Type B pancreatic cell (in vitro differentiated cells): ENCODE measurements at places on chromosomes 13 and 19. TPM values are rescaled to one million over a fixed set of nuclear protein-coding genes. Genes with fewer than 3 reads are reported as not detected.

- peak overlapping the region; percentile 85 for H3K4me3 ChIP-seq
- H3K36me3 ChIP-seq, result peaks cover 3% of the 10 kb centered on the region
- no peaks in the 10 kb centered on the region for H3K27me3 ChIP-seq
- no peak for DNase-seq
- H3K4me1 ChIP-seq, result peaks cover 5% of the 10 kb centered on the region
These were observed 698 bp downstream of the KANK2 start for GRCh38 chr19:11196406-11197287.

- peak overlapping the region; percentile 59 for H3K4me3 ChIP-seq
- peak overlapping the region; percentile 41 for H3K27ac ChIP-seq
- no peaks in the 10 kb centered on the region for H3K4me1 ChIP-seq
- DNase-seq, result no peak
These were observed 1.6 kb upstream of the KLK10 start for GRCh38 chr19:51020988-51021651.

DNA sequence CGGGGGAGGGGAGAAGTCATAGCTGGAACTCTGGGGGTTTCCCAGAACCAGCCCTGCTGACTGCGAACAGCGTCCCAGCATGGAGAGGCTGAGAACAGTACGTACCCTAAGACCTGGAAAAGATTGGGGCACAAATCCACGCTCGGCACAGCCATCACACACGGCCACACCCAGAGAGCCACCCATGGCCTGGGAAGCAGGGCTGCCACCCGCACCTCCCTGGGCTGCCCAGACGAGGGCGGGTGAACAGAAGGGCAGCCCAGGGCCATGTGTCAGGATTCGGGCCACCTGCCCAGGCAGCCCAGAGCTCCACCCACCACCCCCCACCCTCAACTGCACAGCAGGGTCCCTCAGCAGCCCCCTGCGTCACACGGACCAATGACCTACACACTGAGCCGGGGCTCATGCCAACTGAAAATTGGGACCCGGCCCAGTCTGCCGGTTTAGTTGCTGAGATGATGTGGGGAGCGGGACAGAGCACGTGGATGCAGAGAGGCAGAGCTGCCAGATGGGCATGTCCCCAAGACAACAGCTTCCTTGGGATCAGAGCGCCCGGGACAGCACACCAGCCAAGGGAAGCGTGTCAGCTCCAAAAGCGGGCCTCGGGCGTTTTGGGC, 8.5 kb downstream of the UBXN6 start:
- no peak for DNase-seq
- no peaks in the 10 kb centered on the region for H3K36me3 ChIP-seq
- H3K27me3 ChIP-seq, result no peaks in the 10 kb centered on the region
- no peak overlapping the region for H3K4me3 ChIP-seq
- no peaks in the 10 kb centered on the region for H3K4me1 ChIP-seq
- H3K27ac ChIP-seq, result no peak overlapping the region

The CKM gene
- 0.24 and 1.4 TPM in 2 replicates for total RNA-seq

- H3K36me3 ChIP-seq, result no peaks in the 10 kb centered on the region
- no peak overlapping the region for H3K4me3 ChIP-seq
- no peak for DNase-seq
These were observed 1681.5 kb downstream of the EFNB2 start for GRCh38 chr13:104854007-104854406.

DNA sequence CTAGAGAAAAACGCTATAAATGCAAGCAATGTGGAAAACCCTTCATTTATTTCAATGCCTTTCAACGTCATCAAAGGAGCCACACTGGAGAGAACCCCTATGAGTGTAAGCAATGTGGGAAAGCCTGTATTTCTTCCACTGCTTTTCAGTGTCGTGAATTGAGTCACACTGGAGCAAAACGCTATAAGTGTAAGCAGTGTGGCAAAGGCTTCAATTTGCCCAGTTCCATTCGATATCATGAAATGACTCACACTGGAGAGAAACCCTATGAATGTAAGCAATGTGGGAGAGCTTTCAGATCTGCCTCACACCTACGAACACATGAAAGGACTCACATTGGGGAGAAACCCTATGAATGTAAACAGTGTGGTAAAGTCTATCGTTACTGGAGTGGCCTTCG, 27.4 kb downstream of the ZNF20 start:
- DNase-seq, result no peak
- H3K4me1 ChIP-seq, result no peaks in the 10 kb centered on the region
- H3K36me3 ChIP-seq, result peaks cover 48% of the 10 kb centered on the region
- H3K27ac ChIP-seq, result no peak overlapping the region

GRCh38 chr19:51800473-51801244, 5.7 kb downstream of the FPR3 start:
- H3K4me3 ChIP-seq, result no peak overlapping the region
- H3K36me3 ChIP-seq, result no peaks in the 10 kb centered on the region
- no peaks in the 10 kb centered on the region for H3K4me1 ChIP-seq
- no peak for DNase-seq
- no peaks in the 10 kb centered on the region for H3K27me3 ChIP-seq
- no peak overlapping the region for H3K27ac ChIP-seq

The GFY gene
- total RNA-seq, result not detected in 2 replicates

- DNase-seq, result no peak
- H3K4me1 ChIP-seq, result no peaks in the 10 kb centered on the region
- H3K27me3 ChIP-seq, result no peaks in the 10 kb centered on the region
- H3K27ac ChIP-seq, result no peak overlapping the region
These were observed 76.6 kb upstream of the PCDH9 start for GRCh38 chr13:67306742-67307141.

GRCh38 chr13:43877766-43878165, 1.8 kb downstream of the CCDC122 start:
- DNase-seq, result no peak
- peaks cover 22% of the 10 kb centered on the region for H3K27me3 ChIP-seq
- H3K27ac ChIP-seq, result peak overlapping the region; percentile 78

The CD37 gene
- not detected in 2 replicates for total RNA-seq

The ZNF534 gene
- 0.36 TPM in 1 of 2 replicates, not detected in the other for total RNA-seq

The SHANK1 gene
- total RNA-seq, result 0.38 and 7.8 TPM in 2 replicates

DNA sequence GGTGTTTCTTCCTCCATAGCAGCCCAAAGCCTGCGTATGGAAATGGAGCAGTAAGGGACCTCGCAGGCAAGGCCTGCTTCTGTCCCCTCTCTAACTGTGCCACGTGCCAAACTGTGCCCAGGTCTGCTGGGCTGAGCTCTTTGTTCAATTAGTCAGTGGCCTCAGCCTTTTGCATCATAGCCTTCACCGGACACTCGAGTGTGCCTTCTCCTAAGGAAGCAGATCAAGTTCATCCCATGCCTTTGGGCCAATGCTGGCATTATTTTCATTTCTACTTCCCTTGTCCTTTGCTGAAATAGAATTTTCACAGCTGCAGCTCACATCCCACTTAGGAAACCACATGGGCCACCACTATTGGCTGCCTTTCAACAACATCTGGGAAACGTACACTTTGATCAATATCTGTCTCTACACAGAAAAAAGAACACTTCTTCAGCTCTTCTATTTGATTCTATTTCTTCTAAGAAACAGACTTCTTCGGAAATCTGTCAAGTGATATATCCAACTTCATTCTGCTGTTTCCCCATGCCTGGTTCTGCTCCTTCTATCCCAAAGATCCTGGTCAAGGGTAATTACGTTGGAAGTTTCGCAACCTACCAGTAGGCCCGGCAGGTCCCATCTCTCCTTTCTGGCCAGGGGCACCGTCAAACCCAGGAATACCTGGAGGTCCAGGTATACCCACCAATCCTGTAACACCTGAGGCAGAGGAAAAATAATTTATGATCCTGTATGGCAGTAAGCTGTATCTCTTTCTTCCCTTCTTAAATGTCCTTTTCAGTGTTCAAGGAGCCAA, 143.9 kb downstream of the COL4A1 start:
- no peak overlapping the region for H3K4me3 ChIP-seq
- H3K27me3 ChIP-seq, result no peaks in the 10 kb centered on the region
- H3K36me3 ChIP-seq, result peaks cover 20% of the 10 kb centered on the region
- no peak overlapping the region for H3K27ac ChIP-seq
- DNase-seq, result no peak
- peaks cover 4% of the 10 kb centered on the region for H3K4me1 ChIP-seq
